ENCODE measurements at places on chromosomes 2 and 18. TPM values are rescaled to one million over a fixed set of nuclear protein-coding genes. Genes with fewer than 3 reads are reported as not detected.

DNA sequence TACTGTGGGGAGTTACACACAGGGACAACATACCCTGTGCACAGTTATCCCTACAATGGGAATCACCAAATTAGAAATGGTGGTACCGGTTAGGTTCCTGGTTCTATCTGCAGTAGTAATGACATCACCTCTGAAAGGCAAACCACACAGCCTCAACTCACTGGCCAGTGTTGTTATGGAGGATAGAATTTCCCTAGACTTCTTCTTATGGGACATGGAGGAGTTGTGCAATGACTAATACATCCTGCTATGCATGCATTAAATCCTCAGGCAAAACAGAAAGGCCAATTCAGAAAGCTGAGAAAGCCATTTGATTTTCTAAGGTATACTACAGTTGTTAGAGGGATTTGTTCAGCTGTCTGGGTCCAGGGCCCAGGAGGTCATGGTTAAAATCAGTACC, 439.3 kb downstream of the TMX3 start:
- DNase-seq, result no peak

GRCh38 chr2:102033031-102033749, 41.4 kb downstream of the IL1R2 start:
- DNase-seq, result no peak

Gene MC2R
- total RNA-seq, result not detected

DNA sequence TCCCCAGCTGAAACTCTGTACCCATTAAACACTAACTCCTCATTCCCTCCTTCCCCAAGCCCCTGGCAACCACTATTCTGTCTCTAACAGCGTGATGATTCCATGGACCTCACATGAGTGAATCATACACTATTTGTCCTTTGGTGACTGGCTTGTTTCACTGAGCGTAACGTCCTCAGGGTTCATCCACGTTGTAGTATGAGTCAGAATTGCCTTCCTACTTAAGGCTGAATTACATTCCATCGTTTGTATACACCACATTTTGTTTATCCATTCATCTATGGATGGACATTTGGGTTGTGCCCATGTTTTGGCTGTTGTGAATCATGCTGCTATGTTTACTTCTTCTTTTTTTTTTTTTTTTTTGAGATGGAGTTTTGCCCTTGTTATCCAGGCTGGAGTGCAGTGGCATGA, 19.6 kb upstream of the CABLES1 start:
- DNase-seq, result no peak

- DNase-seq, result no peak
Observed at GRCh38 chr2:28332696-28333095, 60.0 kb upstream of the FOSL2 start.

Gene POTEI
- not detected for total RNA-seq

- DNase-seq, result no peak
Observed at GRCh38 chr18:47260924-47261701, 9.7 kb upstream of the SKOR2 start.

DNA sequence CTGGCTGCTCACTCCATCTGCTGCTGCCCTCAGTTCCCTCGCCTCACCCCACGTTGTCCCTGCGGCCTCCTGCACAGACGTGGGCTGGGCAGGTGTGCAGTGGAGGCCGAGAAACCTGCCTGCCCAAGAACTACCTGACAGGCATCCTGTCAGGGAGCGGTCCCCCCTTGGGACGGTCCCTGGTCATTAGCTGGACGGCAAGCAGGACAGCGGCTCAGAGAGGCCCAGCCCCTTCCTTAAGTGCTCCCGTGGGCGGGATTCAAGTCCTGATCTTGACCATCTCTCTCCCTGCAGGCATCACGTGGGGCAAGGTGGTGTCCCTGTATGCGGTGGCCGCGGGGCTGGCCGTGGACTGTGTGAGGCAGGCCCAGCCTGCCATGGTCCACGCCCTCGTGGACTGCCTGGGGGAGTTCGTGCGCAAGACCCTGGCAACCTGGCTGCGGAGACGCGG, 11.3 kb downstream of the BOK start:
- no peak for DNase-seq

DNA sequence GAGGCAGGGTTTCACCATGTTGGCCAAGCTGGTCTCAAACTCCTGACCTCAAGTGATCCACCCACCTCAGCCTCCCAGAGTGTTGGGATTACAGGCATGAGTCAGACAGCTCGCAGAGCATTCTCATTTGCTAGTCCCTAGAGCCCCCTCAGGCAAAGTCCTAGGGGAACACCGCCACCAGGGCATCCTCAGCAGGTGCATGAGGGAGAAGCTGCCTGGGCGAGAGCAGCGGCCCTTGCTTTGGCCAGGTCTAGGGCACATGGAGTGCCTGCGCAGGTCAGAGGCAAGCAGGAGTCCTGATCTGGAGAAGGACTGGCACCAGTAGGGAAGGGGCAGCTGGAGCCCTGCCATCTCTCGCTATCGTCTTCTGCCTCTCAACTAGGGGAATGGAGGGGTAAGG, 32.4 kb downstream of the NGEF start:
- DNase-seq, result no peak

- peak; percentile 26 for DNase-seq
Observed at GRCh38 chr2:55923091-55923981, at the start of gene EFEMP1. Gene EFEMP1 (minus strand): TSS chr2:55923782. CDS start chr2:55922440, 1,342 bp downstream.

GRCh38 chr2:47069628-47070154, 85.4 kb downstream of the STPG4 start:
- DNase-seq, result no peak

DNA sequence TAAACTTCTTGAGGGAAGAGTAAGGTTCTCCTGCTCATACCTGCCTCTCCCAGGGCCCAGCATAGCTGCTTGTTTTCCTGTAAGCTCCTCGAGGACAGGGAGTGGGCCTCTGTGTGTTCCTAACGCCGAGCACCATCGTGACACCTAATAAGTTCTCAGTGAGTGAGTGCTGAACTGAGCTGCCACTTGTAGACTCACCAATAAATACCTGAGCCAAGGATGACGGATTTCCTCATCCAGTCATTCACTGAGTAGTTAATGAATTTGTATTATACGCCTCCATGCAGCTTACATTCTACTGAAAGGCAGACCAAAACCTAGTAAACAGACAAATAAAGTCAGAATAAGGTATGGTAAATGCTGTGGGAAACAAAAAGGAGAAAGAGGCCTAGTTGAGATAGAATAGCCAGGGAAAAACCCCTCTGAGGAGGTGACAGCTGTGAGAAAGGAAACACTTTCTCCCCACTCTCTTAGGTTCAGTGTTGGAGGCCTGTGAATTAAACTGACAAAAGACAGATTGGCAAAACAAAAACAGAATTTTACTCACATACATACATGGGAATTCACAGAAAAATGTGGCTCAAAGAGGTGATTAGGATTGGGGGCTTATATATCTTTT, 138.6 kb downstream of the B3GNT2 start:
- no peak for DNase-seq

- DNase-seq, result no peak
Observed at GRCh38 chr18:21454725-21455124, 145.8 kb downstream of the ESCO1 start.

- no peak for DNase-seq
Observed at GRCh38 chr2:175815537-175815936, 186.5 kb downstream of the LNPK start.

- no peak for DNase-seq
Observed at GRCh38 chr18:9578306-9578705, 36.1 kb downstream of the PPP4R1 start.

DNA sequence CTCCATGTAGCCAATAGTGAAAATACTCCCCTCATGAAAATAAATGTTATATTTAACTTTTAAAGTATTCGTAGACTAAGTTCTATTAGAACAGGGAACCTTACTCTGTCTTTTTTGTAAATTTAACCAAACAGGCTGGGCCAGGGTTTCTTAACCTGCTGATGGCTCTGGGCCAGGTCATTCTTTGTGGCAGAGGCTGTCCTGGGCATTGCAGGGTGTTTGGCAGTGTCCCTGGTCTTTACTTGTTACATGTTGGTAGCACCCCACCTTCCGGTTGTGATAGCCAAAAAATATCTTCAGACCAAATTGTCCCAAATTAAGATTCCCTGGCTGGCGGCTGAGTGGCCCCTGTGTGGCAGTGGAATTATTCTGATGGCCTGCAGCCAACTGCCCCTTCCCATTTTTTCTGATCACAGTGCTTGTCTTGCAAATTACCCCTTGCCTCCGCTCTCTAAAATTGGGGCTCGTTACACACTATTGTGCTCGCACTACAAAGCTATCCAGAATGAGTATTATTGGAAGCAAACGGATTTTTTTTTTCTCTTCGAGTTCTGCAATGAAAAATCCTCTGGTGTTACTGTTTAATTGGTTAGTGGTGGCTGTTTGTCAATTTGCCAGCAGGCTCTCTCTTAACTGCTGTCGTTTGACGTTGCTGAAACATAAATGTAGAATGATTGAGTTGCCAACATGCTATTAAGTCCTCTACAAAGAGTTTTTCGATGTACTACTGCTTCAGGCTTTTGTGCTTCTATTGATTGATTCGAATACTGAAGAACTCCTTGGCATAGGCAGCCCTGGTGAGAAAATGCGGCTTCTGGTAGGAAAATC, 216.9 kb downstream of the SH3RF3 start:
- DNase-seq, result no peak

Gene STARD6
- not detected for total RNA-seq

DNA sequence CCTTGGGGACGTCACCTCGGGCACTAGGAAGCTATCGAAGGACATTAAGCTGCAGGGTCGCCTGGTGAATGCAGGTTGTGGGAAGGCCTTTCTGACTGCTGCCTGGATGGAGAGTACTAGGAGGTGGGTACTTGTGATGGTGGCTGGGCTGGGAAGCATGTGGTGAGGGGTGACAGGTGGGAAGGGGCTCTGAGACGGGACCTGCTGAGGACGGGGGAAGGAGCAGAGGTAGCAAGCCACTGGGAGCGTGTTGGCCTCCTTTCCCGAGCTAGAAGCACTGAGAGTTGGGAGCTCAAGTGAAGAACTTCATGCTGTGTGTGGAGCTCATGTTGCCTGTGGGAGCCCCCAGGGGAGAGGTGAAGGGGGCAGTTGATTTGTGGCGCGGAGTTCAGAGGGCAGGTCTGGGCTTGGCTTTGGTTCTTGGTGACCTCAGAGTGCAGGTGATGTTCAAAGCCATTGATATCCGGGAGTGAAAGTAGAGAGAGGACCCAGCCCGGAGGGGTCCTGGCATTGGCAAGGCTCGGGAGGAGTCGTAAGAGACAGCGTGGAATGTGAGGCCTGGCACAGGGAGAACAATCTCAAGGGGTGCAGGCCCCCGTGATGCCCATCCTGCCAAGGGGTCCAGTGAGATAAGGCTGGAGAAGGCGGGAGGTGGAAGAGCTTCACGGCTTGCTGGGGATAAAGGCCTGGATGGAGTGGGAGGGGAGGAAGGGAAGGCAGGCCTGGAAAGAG, 13.2 kb downstream of the MROH2A start:
- no peak for DNase-seq

- no peak for DNase-seq
Observed at GRCh38 chr18:54405290-54405689, 47.6 kb downstream of the C18orf54 start.

Data from activated naive CD8-positive, alpha-beta T cell treated with anti-CD3 and anti-CD28 coated beads, Interleukin-2, amount 10 ng/mL, durations not matched to agents 7 days and 5 days (primary cell).